NCI-H1930 (cell line): ENCODE measurements at places on chromosomes 16 and 17.

DNA sequence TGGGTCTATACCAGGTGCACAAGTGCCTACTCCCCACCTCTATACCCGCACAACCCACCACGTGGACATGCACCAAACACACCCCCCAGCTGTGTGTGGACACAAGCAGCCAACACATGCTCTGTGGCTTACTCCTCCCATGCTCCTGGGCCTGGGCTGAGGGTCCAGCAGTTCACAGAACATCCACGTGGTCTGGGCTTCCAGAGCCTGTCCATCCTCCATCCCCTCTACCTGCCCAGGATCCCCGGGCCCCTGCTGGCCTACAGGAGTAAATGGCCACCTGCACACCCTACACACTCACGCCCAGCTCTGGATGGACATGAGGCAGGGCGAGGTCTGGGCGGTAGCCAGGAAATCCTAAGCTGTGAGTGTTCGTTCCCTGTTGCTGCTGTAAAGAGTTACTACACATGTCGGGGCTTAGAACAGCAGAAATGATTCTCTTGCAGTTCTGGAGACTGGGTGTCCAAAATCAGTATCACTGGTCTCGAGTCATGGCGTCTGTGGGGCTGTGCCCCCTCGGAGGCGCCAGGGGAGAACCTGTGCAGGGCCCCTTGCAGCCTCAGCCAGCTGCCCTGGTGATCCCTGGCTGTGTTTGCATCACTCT, 15.0 kb upstream of the RAI1 start:
- DNase-seq, result no peak

DNA sequence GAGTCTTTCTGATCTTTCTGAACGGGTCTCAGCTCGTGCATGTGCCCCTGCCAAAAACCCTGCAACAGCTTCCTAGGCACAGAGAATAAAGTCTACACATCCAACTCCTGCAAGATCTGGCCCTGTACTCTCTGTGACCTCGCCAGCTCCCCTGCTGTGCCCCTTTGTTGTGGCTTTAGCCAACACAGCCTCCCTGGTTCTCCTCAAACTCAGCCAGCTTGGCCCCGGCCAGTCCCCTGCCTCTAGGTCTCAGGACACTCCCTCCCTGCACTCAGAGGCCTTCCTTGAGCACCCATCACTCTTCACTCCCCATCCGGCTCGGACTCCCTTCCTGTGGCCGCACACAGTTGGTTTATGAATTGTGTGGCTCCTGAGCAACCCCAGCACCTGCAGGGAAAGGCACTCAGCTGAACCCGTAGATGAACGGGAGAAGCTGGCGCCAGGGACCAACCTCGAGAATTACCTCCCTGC, 1.4 kb downstream of the CEP131 start:
- no peak for DNase-seq

- DNase-seq, result no peak
Measured at GRCh38 chr17:82389379-82389778, 17.8 kb downstream of the UTS2R start.

- no peak for DNase-seq
Measured at GRCh38 chr16:20901068-20901435, 481 bp downstream of the LYRM1 start.

DNA sequence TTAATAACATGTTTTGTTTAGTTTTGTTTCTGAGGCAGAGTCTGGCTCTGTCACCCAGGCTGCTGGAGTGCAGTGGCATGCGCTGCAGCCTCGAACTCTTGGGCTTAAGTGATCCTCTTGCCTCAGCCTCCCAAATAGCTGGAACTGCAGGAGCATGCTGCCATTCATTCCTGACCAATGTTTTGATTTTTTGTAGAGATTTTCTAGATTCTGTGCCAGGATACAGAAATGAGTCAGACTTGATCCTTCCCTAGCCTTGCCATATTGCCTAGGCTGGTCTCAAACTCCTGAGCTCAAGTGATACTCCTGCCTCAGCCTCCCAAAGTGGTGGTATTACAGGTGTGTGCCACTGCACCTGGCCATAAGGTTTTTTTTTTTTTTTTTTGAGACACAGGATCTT, 17.7 kb downstream of the TAOK1 start:
- no peak for DNase-seq

- DNase-seq, result no peak
Measured at GRCh38 chr16:24568392-24568791, 29.0 kb downstream of the RBBP6 start.

DNA sequence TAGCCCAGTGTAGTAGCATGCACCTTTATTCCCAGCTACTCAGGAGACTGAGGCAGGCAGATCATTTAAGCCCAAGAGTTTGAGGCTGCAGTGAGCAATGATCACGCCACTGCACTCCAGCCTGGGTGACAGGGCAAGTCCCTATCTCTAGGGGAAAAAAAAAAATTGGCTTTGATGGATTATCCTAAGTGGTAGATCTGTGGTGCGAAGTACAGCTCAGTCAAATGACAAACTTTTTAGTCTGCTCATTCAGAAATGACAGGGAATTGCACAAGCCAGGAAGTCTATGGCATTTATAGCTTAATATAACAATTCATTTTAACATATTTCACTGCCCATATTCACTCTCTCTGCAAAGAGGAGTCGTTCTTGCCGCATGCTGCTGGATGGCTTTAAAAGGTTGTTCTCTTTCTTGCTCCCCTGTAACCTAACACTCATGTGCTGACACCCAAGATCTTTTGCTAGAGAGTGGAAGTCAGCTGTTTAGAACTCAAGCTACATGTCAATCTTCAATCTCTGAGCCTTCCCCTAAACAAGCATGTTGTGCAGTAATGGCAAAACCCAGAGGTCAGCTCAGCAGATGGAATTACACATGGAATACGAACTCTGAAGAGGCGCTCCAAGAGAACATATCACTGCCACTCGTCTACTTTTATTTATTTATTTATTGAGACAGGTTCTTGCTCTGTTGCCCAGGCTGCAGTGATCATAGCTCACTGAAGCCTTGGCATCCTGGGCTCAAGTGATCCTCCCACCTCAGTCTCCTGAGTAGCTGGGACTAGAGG, 32.8 kb downstream of the RNF157 start:
- DNase-seq, result no peak

DNA sequence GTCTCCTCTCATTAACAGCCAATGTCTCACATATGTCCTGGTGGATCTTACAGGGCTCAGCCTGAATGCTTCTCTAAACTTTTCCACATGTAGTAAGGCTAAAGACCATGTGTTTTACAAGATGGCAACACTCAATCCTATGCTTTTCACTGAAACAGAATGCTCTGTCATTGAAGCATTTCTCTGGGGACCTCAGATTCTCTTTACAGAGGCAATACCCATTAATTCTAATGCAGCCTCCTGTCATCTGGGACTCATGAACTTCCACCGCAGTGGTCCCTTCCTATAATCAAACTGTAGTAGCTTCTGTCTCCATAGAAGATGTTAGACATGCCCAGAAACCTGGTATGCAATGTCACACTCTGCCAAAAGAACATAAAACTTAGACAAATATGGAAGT, 926.6 kb upstream of the RBFOX1 start:
- no peak for DNase-seq

DNA sequence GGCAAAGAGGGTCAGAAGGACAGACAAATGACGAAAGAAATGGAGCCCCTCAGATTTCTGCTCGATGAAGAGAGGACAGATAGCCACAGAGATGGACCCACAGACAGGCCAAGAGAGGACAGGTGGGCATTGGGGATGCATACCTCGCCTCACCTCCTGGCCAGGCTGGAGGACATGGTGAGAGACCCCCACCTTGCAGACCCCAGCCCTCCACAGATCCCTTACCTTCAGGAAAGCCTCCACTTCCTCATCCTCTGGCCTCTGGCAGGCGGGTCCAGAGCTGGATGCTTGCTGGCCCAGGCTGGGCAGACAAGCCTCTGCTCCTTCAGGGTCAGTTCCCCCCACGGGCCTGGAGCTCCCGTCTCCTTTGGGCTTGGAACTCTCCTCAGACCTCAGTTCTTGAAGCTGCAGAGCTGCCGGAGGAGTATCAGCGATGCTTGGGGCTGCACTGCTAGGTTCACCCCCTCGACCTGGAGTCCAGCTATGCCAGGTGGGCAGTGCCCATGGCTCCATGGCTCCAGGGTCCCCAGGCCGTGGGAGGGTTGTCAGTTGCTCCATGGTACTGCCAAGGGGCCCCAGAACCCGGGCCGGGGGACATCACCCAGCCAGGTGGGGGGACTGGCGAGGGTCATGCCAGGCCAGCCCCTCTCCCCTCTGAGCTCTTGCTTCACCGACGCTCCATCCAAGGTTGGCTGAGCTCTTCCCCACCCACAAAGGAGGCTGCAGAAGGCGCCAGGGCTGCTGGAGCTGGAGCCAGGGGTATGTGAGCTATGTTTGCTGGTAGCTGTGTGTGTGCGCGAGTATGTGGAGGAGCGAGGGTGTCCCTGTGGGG, 1.0 kb downstream of the TSPOAP1 start:
- DNase-seq, result no peak

DNA sequence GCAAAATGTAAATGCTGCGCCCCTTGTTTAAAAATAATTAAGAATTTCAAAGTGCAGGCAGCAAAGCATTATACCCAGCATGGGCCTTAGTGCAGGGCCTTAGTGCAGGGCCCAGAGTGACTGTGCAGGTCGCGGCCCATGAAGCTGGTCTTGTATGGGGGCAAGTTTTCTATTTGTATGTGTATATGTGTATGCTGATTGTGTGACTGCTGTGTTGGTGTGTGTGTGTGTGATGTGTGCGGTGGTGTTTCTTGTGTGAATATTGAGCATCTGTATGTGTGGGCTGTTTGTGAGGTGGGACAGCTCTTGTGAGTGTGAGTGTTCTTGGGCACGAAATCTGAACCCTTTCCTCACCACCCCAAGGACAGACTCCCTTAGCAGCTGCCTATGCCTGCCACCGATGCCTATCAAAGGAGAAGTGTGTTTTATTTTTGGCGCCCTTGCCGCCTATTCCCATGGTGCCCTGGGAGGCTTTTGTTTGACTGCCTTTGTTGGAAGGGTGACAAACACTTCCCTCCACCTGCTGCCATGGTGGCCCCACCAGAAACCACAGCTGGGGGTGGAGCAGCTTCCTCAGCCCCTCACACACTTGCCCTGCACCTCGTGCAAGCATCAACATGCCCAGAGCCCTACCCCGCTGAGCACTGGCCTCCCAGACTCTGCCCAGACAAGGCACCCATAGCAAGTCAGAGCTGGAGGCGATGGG, 18.0 kb downstream of the CCR7 start:
- DNase-seq, result peak; percentile 6

- DNase-seq, result no peak
Measured at GRCh38 chr17:7894226-7894625, 5.6 kb downstream of the CHD3 start.

DNA sequence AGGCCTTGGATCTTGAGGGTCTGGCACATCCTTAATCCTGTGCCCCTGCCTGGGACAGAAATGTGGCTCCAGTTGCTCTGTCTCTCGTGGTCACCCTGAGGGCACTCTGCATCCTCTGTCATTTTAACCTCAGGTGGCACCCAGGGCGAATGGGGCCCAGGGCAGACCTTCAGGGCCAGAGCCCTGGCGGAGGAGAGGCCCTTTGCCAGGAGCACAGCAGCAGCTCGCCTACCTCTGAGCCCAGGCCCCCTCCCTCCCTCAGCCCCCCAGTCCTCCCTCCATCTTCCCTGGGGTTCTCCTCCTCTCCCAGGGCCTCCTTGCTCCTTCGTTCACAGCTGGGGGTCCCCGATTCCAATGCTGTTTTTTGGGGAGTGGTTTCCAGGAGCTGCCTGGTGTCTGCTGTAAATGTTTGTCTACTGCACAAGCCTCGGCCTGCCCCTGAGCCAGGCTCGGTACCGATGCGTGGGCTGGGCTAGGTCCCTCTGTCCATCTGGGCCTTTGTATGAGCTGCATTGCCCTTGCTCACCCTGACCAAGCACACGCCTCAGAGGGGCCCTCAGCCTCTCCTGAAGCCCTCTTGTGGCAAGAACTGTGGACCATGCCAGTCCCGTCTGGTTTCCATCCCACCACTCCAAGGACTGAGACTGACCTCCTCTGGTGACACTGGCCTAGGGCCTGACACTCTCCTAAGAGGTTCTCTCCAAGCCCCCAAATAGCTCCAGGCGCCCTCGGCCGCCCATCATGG, 4.0 kb upstream of the ADGRG3 start:
- no peak for DNase-seq

DNA sequence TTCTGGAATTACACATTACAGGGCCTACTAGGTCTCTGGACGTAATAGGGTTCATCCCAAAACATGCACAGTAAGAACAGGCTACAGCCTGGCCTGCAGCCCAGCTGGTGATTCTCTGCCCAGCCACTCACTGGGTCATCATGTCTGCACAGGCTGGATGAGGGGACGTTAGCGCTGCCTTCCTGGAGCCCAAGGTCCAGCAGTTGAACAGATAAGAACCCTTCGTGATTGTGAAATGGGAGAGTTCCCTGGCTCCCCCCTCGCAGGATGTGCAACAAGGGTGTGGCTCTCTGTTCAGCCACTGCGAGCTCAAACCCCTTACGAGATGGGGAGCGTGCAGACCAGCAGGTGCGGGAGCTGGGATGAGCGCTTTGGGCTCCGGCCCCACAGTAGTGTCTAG, 200.0 kb upstream of the CDH5 start:
- no peak for DNase-seq

GRCh38 chr17:77738751-77739531, 219.6 kb upstream of the TNRC6C start:
- no peak for DNase-seq

GRCh38 chr17:8706431-8706830, 38.2 kb downstream of the CCDC42 start:
- no peak for DNase-seq

DNA sequence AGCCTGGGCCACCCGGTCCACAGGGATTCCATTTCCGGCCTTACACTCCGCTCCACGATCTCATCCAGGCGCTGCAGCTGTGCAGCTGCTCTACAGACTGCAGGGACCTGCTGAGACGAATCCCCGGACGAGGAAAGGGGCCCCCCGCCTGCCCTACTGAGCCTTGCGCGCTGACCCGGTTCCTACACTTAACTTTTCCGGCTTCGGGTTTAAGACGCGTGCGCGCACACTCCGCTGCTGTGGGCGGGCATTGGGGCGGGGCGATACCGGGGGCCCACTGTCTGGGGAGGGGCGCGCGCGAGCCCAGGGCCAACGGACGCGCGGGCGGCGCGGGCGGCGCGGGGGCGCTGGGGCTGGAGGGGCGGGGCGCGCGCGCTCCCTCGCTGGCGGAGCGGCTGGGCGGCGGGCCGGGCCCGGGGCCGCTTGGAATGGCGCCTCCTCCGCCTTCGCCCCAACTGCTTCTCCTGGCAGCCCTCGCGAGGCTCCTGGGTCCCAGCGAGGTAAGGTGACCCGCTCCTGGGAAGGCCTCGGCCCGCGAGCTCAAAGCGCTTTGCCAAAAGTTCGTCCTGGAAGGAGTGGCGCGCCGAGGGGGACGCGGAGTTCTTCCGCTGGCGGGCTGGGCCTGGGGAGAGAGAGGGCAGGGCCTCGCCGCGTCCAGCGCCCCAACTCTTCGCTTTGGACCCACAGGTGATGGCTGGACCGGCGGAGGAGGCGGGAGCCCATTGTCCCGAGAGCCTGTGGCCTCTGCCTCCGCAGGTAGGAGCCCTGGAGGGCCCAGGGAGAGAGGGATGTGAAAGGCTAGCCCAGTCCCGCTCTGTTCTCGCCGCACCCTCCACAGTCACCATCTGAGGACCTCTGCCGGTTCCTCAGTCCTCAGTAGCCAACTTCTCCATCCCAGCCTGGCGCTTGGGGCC, at the start of gene TP53I13:
TSS of gene TP53I13 (plus strand) at position 371 of the 914 bp plus-strand sequence. CDS start at position 429, 58 bp downstream.
- peak; percentile 78 for DNase-seq

- DNase-seq, result no peak
Measured at GRCh38 chr17:56881685-56882295, 32.1 kb downstream of the TRIM25 start.
